ENCODE measurements at places on chromosomes 11 and 22. TPM values are rescaled to one million over a fixed set of nuclear protein-coding genes. Genes with fewer than 3 reads are reported as not detected.

DNA sequence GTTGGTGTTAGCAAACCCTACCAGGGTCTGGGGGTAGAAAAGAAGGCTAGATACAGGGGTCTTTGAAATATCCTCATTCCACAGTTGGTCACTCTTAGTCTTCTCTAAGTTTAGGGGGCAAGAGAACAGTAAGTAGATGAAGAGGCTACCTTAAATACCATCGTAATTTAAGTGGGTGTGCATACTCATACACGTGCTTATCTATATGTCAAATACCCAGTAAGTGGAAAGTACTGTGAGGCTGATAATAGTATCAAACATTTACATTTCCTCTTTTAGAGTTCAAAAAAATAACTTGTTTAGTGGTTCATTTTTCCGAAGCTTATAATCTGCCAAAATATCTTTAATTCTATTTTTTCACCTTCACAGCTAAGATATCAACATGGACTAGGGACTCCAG is 90.7 kb downstream of the WNT11 start:
- no peak overlapping the region for H3K4me3 ChIP-seq
- DNase-seq = no peak
- H3K27me3 ChIP-seq = no peaks in the 10 kb centered on the region
- H3K27ac ChIP-seq = no peak overlapping the region

DNA sequence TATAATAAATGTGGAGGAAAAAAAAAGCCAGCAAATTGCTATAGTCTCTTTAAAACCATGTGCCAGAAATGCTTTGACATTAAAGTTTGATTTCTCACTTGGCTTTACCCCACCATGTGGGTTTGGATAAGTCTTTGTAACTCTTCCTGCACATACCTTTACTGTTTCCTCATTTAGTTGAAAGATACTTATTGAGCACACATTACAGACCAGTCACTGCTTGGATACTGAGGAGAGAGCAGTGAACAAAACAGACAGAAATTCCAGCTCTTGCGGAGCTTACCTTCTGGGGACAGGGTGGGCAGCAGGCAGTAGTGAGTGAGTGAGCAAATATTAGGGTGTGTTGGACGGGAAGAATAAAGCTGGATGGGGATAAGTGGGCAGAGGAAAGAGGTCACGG is 13.7 kb downstream of the PACS1 start:
- H3K27me3 ChIP-seq = no peaks in the 10 kb centered on the region
- no peaks in the 10 kb centered on the region for H3K36me3 ChIP-seq
- H3K4me1 ChIP-seq = peaks cover 8% of the 10 kb centered on the region
- no peak for DNase-seq

The ABTB2 gene
- 5.8 TPM for total RNA-seq

The OR2AT4 gene
- total RNA-seq = not detected
